ENCODE measurements at places on chromosomes 3 and 15.
A peak's percentile ranks its signal among the peaks of the same experiment; 100 is the strongest.

DNA sequence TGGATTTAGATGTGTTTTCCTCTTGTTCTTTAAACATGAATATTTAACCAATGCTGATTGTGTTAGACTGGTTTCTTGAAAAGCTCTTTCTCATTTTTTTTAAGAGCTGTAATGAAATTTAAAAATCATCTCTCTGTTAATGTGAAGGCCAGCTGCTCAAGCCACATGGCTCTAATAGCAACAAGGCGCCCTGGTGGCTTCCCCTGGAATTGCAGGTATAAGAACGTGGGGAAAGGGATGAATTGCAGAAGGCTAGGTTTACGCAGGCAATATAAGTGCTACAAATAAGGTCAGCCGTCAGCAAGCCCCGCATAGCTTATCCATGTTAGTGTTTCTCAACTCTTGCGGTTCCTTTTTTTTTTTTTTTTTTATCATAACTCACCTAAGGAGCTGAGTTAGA, 108.5 kb downstream of the SAMMSON start:
- DNase-seq = no peak
- H3K4me3 ChIP-seq = no peak overlapping the region
- peaks cover 3% of the 10 kb centered on the region for H3K27me3 ChIP-seq
- no peaks in the 10 kb centered on the region for H3K4me1 ChIP-seq

GRCh38 chr3:153919773-153920172, 201.4 kb upstream of the ARHGEF26 start:
- DNase-seq = no peak
- no peak overlapping the region for H3K27ac ChIP-seq
- H3K4me3 ChIP-seq = no peak overlapping the region
- no peaks in the 10 kb centered on the region for H3K27me3 ChIP-seq
- no peaks in the 10 kb centered on the region for H3K36me3 ChIP-seq

- H3K36me3 ChIP-seq = no peaks in the 10 kb centered on the region
- no peaks in the 10 kb centered on the region for H3K27me3 ChIP-seq
- DNase-seq = peak; percentile 89
- H3K27ac ChIP-seq = peak overlapping the region; percentile 75
- peaks cover 17% of the 10 kb centered on the region for H3K4me1 ChIP-seq
These were observed 28.9 kb downstream of the ARHGAP31 start for GRCh38 chr3:119322835-119323722.

DNA sequence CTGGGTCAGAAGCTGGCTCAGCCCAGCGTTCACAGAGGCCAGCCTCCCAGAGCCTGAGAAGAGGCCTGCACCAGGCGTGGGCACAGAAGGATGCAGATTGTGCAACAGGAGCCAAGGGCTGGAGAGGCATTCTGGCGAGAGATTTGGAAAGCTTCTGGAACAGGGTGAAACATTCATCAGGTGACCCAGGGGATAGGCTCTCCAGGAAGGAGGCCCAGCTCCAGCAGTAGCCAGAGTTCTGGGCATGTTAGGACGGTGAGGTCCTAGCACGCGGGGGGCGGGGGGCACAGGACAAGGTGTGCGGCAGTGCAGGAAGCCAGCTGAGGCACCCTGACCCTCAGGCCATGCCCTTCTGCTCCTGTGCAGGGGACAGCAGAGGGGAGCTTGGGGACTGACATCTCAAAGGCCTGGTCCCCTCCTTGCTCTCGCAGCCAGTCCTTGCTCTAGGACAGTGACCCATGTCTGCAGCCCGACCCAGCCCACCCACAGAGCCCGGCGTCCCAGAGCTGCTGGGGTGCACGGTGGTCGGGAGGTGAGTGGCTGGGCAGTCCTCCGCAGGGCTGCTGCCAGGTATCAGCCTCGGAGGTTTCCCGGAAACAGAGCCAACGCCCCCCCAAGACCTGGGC, 111.7 kb upstream of the KLF13 start:
- H3K4me1 ChIP-seq = peaks cover 70% of the 10 kb centered on the region
- peak overlapping the region; percentile 97 for H3K27ac ChIP-seq
- no peaks in the 10 kb centered on the region for H3K36me3 ChIP-seq

GRCh38 chr15:83904107-83905040, 250.5 kb downstream of the ADAMTSL3 start:
- H3K27ac ChIP-seq = no peak overlapping the region
- no peaks in the 10 kb centered on the region for H3K27me3 ChIP-seq
- no peaks in the 10 kb centered on the region for H3K36me3 ChIP-seq
- no peak overlapping the region for H3K4me3 ChIP-seq
- DNase-seq = no peak

DNA sequence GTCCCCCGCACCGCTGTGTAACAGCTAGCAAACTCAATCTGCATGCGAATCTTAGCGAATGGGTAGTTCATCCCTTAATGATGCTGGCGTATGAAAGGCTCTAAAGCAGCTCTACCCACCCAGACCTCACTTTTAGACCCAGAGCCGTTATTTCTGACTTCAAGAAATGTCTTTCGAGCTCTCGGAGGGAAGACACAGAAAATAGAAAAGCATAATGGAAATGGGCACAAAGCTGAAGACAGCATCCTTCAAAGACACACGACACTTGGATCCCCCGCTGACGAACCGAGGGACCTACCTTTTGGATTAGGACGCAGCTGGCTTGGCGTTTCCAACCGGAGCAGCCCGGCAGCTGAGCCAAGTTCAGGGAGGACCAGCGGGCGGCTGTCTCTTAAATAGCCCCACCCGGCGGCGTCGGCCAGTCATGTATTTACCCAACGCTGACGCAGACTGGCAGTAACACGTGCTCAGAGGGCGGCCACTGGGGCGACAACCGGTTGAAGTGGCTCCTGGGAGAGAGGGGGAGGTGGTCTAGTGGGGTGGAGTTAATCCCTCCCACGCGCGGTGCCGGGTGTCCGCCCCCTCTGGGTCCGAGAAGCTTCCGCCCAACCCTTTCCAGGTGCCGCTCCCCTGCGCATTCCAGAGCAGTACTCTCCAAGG, 1.5 kb downstream of the CCK start:
- H3K27ac ChIP-seq = no peak overlapping the region
- DNase-seq = no peak
- H3K4me3 ChIP-seq = peak overlapping the region; percentile 33

GRCh38 chr15:90683371-90683770, 33.8 kb upstream of the BLM start:
- H3K4me3 ChIP-seq = no peak overlapping the region
- H3K27ac ChIP-seq = no peak overlapping the region
- no peaks in the 10 kb centered on the region for H3K27me3 ChIP-seq
- peaks cover 16% of the 10 kb centered on the region for H3K4me1 ChIP-seq

DNA sequence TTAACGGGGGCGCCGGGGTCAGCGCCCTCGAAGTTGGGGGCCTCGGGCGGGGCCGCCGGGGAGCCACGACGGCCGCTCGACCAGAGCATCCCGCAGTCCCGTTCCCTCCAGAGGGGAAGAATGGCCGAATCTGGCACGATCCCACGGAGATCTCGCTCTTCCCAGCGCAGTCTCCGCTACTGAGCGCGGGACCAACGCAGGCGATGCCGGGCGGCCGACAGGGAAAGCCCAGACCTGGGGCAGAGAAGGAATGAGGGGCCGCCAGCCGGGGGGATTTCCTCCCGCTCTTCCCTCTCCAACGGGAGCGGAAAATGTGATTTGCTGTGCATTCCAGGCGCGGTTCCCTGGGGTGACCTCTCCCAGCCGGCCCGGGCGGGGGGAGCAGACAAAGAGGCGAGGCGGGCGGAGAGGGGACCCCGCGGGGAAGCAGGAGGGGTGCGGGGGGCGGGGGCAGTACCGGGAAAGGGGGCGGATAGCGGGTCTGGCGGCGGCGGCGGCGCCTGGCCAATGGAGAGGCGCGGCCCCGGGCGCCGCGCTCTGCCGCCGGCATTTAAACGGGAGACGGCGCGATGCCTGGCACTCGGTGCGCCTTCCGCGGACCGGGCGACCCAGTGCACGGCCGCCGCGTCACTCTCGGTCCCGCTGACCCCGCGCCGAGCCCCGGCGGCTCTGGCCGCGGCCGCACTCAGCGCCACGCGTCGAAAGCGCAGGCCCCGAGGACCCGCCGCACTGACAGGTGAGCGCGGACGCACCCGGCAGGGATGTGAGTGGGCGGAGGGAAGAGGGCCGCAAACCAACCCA, at the start of gene GREM1:
TSS of gene GREM1 (plus strand) at position 579 of the 801 bp plus-strand sequence. CDS start 12,687 bp downstream, outside the sequence.
- peak within 1 kb of the TSS; percentile 50 for H3K4me3 ChIP-seq
- peak; percentile 73 for DNase-seq
- H3K36me3 ChIP-seq = no peaks in the 10 kb centered on the region
- H3K27ac ChIP-seq = peak within 1 kb of the TSS; percentile 57
- H3K4me1 ChIP-seq = peaks cover 29% of the 10 kb centered on the region

- no peaks in the 10 kb centered on the region for H3K27me3 ChIP-seq
- no peak overlapping the region for H3K4me3 ChIP-seq
- H3K36me3 ChIP-seq = no peaks in the 10 kb centered on the region
- no peak overlapping the region for H3K27ac ChIP-seq
- no peak for DNase-seq
- no peaks in the 10 kb centered on the region for H3K4me1 ChIP-seq
These were observed 405.6 kb downstream of the CADM2 start for GRCh38 chr3:85364296-85364909.

GRCh38 chr3:177345973-177346503, 148.8 kb upstream of the TBL1XR1 start:
- no peaks in the 10 kb centered on the region for H3K27me3 ChIP-seq
- no peak for DNase-seq
- H3K4me1 ChIP-seq = peaks cover 27% of the 10 kb centered on the region
- no peak overlapping the region for H3K4me3 ChIP-seq

DNA sequence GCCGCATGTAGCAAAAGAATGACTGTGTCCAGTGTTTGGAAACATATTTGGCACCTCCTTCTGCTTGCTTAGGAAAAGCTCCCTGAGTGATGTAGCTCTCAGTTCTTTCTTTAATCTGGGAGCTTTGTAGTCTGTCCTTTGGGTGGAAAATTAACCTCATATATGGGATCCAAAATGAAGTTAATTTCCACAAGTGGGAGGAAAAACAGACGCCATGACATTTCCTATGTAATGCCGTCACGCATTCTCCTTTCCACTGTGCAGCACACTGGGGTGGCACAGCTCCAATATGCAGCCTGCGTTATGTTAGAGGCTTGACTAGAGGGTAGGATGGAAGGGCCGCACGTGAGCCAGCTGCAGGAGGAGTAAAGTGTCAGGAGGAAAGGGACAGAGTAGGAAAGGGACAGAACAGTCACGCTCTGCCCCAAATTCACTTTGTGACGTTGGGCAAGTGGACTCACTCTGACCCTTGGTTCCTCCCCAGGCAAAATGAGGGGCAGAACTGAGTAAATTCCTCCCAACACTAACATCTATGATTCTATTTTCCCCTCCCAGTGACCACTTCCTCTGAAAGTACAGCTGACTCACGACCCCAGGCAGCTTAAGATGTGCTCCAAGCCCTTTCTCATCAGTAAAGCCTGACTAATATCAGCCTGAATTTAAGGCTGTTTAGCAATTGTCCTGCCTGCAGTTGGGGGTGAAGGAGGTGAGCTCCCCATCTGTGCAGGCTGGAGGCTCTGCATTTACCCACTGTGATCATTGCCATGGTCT, 176.5 kb upstream of the PFN2 start:
- H3K27me3 ChIP-seq = peaks cover 3% of the 10 kb centered on the region
- no peaks in the 10 kb centered on the region for H3K36me3 ChIP-seq
- DNase-seq = no peak
- H3K27ac ChIP-seq = no peak overlapping the region
- H3K4me3 ChIP-seq = no peak overlapping the region

GRCh38 chr3:197561926-197562325, 6.2 kb upstream of the BDH1 start:
- no peak for DNase-seq
- H3K27ac ChIP-seq = no peak overlapping the region
- H3K4me3 ChIP-seq = no peak overlapping the region
- no peaks in the 10 kb centered on the region for H3K4me1 ChIP-seq
- H3K27me3 ChIP-seq = no peaks in the 10 kb centered on the region

Data from suprapubic skin (tissue), 4 donors.